Activated T-cell treated with anti-CD3 and anti-CD28 coated beads for 24 hours (primary cell): ENCODE measurements at places on chromosomes 7 and 10.

DNA sequence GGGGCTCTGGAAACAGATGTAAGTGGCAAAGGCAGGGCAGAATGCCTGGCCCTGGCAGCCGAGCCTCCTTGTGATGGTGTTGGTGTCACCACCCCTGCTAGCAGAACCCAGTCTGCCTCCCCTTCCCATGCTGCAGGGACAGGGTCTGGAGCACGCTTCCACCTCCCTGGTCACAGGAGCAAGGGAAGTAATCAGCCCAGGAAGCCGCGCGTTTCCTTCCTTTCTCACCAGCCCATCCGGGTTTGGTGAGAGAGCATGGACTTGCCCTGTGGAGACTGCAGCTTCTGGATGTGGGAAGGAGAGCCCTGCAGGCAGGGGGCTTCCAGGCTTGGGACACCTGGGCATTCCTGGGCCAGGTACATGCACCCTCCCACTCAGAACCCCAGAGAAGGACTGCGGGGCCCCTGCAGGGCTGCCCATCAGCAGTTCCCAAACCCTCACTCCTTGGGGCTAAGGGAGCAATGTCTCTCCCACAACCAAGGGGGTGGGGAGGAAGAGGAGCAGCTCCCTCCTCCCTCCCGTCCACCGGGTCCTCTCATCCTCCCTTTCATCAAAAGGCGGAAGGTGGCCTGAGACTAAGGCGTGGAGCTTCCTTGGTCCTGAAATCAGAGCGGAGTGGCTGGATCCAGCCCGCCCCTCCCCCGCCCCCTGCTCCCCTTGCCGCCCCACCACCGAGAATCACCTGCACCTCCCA is 1.8 kb downstream of the MMRN2 start:
- DNase-seq = no peak

- no peak for DNase-seq
Measured at GRCh38 chr7:135971366-135971725, 5.8 kb downstream of the MTPN start.

GRCh38 chr10:104447331-104447730 is 93.7 kb downstream of the CFAP58 start:
- no peak for DNase-seq

- no peak for DNase-seq
Measured at GRCh38 chr7:104843198-104843597, 170.8 kb upstream of the KMT2E start.
